Right lung (tissue), 10 donors: ENCODE measurements at places on chromosomes 5 and 9. TPM values are rescaled to one million over a fixed set of nuclear protein-coding genes. Genes with fewer than 3 reads are reported as not detected.

SSBP2 gene
- polyA plus RNA-seq, result 76.2 TPM

GRCh38 chr5:64269164-64269563 lies 103.5 kb downstream of the RNF180 start:
- no peak for DNase-seq

DNA sequence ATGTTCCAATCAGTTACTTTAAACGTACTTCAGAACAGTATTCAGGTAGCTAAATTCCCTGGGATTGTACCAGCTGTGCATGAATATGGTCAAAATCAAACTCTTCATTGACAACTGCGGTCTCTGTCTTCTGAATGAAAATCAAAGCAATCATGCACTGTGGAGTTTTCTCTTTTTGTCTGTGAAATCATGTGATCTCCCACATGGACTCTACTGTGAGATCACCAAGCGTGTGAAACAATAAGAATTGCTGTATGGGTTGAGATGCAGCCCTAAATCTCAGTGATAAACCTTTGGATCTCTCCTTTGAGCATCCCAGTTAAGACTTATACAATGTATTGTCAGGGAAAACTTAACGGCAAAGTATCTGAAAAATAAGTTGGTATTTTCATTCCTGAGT lies 6.1 kb downstream of the NRG2 start:
- no peak for DNase-seq

DNA sequence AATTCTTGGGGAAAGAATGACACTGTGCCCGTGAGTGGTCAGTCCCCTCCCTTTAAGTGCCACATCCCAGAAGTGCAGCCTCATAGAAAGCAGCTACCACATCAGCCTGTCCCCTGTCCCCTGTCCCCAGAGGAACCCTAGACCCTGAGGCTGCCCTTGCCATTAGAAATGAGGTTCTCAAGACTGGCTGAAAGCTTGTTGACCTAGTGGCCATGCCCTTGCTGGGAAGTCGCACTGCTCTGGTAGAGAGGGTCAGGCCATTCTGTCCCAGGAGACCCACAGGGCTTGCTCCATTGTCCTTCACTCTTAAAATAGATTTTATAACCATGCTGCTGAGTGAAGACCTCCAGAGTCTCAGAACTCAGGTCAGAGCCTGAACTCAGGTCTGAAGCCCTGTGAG lies 184.5 kb downstream of the RGS3 start:
- no peak for DNase-seq

DNA sequence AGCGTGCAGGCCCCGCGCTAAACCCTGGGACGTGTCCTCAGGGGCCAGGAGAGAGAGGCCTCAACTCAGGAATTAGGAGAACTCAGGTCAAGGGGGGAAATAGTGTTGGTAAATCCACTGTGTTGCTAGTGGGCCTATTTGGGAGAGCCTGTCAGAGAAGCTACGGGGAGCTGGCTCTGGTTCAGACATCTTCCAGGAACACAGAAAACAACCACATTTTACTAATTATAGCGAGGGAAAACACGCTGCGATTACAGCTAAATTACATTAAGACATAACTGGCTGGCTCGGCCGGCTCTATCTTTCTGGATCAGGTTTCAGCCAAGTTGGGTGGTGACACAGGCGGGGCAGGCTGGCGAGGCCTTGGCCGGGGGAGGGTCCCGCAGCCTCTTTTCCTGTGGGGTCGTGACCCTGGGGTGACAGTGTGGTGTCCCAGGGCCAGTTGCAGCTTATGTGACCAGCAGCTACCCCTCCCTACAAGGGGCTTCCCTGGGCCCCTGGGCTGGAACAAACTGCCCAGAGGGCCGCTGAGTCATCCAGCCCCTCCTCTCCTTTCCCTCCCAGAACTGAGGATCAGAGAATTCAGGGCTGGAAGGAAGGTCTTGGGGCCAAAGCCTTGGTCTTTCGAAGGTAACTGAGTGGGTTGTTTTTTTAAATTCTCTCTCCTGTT lies 75.1 kb downstream of the FGF18 start:
- DNase-seq, result peak; percentile 62
